Left cardiac atrium (tissue), 4 donors: ENCODE measurements at places on chromosomes 7 and 10. TPM values are rescaled to one million over a fixed set of nuclear protein-coding genes. Genes with fewer than 3 reads are reported as not detected.

Gene SPDYE11
- total RNA-seq = not detected

Gene INTS15
- 17.8 TPM for total RNA-seq

Gene GIMAP1
- total RNA-seq = 7.0 TPM

Gene PPIA
- total RNA-seq = 672 TPM

Gene PAPSS2
- total RNA-seq = 14.7 TPM

Gene SPACDR
- 0.38 TPM for total RNA-seq

Gene INMT
- total RNA-seq = 47.7 TPM

Gene AMPH
- total RNA-seq = 7.5 TPM

Gene CRYGN
- total RNA-seq = 0.53 TPM

Gene ZNF511
- 44.6 TPM for total RNA-seq

Gene HTR5A
- not detected for total RNA-seq

Gene NCF1
- 10.8 TPM for total RNA-seq

Gene ANKRD61
- 0.29 TPM for total RNA-seq

Gene SOSTDC1
- total RNA-seq = 8.0 TPM

Gene JCAD
- 44.6 TPM for total RNA-seq

Gene PLXDC2
- 25.3 TPM for total RNA-seq

Gene CTBP2
- 30.8 TPM for total RNA-seq

Gene SORBS1
- 617 TPM for total RNA-seq

Gene POMZP3
- total RNA-seq = 7.7 TPM

Gene EPDR1
- total RNA-seq = 19.2 TPM

Gene SAMD9L
- total RNA-seq = 9.1 TPM

Gene KLF14
- total RNA-seq = not detected

Gene STN1
- total RNA-seq = 26.7 TPM
